Activated naive CD4-positive, alpha-beta T cell treated with Interleukin-2 at 50 U/mL for 16 hours (primary cell): ENCODE measurements at places on chromosomes 13 and 19.
A peak's percentile ranks its signal among the peaks of the same experiment; 100 is the strongest.

GRCh38 chr19:6718741-6719539, 1.5 kb downstream of the C3 start:
- peak; percentile 25 for DNase-seq

DNA sequence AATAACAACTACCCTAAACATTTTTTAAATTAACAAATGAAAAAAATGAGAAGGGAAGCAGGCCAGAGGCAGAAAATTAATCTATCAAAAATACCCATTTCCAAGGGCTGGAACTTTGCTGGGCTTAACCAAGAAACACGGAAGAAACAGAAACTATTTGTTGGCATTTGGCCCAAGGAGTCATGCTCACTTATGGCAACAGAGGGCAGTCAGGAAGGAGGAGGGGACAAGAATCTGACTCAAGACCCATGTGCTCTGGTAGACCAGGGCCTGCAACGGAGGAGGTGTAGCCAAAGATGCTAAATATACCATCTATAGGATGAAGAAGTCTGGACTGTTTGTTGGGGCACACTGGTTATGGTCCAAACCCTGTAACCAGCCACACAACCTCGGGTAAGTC, 496.7 kb downstream of the COG6 start:
- DNase-seq, result no peak

GRCh38 chr19:47391510-47392223, 27.7 kb downstream of the MEIS3 start:
- DNase-seq, result peak; percentile 81

DNA sequence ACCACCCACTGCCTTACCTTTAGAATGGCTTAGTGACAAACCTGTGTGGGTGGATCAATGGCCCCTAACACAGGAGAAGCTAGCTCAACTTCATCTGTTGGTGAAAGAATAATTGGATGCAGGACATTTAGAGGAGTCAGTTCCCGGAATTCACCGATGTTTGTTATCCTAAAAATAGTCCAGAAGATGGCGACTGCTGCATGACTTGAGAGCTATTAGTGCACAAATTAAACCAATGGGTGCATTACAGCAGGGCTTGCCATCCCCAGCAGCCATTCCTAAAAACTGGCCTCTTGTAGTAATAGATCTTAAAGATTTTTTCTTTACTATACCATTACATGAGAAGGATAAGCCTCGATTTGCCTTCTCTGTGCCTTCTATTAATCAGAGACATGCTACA, 46.8 kb upstream of the ZNF726 start:
- no peak for DNase-seq

DNA sequence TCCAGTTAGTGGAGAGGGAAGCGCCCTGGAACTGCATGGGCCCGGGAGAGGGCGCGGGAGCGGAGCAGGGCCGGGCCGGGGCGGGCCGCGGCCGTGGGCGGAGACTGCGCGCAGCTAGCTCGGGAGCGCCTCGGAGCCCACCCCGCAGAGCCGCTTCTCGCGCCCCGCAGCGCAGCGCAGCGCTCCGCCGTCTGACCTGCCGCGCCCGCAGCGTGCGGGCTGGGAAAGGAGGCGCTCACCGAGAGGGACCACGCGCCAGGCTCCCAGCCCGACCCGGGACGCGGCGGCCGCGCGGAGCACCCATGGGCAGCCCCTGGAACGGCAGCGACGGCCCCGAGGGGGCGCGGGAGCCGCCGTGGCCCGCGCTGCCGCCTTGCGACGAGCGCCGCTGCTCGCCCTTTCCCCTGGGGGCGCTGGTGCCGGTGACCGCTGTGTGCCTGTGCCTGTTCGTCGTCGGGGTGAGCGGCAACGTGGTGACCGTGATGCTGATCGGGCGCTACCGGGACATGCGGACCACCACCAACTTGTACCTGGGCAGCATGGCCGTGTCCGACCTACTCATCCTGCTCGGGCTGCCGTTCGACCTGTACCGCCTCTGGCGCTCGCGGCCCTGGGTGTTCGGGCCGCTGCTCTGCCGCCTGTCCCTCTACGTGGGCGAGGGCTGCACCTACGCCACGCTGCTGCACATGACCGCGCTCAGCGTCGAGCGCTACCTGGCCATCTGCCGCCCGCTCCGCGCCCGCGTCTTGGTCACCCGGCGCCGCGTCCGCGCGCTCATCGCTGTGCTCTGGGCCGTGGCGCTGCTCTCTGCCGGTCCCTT, at the start of gene MLNR:
Gene MLNR, plus strand, starts transcription at position 303 of the 820 bp plus-strand sequence. Its CDS starts 0 bp downstream, at position 303.
- DNase-seq, result peak; percentile 53

DNA sequence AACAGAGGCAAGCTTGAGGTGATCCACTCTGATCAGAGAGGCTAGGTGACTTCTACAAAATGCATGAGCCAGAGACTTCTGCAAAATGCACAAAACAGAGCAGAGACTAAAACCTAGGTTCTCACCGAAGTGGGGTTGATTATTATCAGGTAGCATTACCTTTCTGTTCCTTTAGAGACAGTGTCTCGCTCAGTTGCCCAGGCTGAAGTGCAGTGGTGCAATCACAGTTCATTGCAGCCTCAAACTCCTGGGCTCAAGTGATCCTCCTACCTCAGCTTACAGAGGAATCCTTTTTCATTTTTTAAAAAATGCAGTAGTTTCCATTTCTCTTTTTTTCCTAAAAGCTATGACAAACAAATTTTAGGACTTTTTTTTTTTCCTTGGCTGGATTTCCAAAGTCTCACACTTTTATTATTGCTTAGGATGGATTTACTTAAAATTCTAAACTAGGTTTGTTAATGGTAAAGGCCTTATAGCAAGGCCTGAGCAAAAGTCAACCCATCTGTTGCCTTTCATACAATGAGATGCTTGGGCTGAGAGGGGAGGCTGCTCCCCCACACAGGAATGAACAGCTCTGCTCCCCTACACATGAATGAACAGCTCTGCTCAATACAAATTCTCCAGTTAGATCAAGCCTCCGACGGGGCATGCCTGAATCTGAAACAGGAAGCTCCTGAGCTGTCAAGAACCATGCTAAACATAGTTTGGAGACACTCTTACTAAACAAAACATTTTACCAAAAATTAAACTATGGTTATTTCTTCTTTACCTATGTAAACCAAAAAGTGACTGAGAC, 18.8 kb upstream of the TNFRSF19 start:
- no peak for DNase-seq

GRCh38 chr13:60214213-60215055, 50.7 kb upstream of the DIAPH3 start:
- no peak for DNase-seq

DNA sequence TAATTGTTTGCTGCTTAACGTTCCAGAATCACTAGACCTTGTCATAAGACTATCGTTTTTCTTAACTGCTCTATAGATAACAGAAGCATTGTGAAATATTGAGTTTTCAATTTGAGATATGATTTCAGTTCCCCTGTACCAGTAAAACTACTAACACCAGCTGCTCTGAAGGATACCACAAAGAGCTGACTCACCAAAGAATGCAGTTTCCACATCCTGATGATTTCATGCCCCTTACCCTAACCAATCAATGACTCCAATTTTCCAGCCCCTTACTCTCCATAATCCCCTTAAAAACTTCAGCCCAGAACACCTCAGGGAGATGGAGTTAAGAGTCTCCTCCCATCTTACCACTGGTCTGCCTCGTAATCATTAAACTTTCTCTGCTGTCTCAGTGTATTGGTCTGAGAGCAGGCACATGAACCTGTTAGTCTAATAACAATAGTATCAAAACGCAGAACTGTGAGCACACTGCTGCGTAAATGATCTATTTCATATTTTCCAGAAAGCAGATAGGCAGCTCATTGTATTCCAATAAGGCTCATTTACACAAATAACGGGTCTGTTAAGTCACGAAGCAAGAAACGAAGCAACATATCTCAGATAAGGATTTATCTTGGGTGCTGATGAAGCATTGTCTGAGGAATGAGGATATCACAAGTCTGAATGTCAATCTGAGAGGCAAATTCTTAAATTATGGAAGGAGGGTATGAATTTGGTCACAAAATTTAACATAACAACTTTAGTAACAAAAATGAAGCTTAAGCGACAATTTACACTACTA, 14.1 kb upstream of the CCNA1 start:
- DNase-seq, result no peak

GRCh38 chr19:11504502-11505031, 1.1 kb downstream of the ZNF653 start:
- no peak for DNase-seq

DNA sequence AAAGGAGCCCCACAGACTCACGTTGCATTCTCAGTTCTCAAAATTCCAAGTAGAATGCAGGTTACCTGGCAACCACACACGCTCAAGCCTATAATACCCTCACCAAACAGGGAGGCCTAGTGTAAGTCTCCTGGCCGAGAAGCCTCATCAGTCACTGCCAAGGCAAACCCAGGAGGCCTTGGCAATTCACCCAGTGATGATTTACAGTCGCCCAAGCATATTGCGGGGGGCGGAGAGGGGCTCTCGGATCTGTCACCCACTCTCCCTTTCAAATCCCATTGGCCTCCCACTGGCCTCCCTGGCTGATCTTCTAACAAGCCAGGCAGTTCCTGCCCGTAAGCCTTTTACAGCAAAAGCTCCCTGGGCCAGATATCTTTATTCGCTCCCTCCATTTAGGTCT, 1.1 kb downstream of the AKAP8L start:
- DNase-seq, result no peak

- DNase-seq, result no peak
Observed at GRCh38 chr13:51981355-51981754, 29.9 kb downstream of the ATP7B start.

- DNase-seq, result no peak
Observed at GRCh38 chr19:13022859-13023636, 27.8 kb downstream of the NFIX start.

DNA sequence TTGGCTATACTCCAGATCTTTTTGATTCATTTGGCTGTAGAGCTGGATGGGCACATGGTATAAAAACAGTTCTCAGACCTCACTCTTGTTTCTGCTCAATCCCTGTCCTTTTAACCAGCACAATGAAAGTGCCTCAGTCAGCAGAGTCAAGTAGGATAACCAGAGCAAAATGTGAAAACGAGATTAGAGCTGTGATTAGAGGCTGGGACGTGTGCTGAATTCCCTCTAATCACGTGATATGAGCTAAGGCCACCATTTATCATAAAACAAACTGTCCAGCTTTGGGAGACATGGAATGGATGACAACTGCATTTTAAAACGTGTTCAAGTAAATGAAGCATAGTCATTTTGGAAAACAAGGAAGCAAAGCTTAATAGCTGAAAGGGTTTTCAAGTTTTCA, 54.1 kb downstream of the GJA3 start:
- no peak for DNase-seq

DNA sequence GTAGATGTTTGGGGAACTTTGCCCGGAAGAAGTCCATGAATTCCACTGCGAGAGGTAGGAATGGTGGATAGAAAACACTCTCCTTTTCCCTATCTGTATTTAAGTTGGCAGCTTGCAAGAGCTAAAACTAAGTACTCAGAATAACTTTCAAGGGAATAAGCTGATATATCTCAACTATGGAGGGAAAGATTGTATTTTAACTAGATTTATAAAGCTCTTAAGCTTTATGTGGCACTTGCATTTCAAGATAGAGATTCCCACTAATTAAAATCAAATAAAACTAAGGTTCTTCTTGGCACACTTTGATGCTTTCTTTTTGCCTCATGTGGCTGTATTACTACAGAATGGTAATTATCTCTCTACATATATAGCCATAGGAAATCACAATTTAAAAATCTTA, 149.7 kb upstream of the STARD13 start:
- no peak for DNase-seq

DNA sequence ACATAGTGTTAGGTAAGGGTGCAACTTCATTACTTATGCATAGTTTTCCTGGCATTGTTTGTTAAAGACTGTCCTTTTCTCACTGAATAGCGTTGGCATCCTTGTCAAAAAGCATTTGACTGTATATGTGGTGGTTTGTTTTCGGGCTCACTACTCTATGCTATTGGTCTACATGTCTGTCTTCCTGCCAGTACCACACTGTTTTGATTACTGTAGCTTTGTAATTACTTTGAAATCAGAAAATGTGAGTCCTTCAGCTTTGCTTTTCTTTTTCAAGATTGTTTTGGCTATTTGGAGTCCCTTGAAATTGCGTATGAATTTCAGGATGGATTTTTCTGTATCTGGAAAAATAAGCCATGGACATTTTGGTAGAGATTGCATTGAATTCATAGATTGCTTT, 56.0 kb downstream of the IFT88 start:
- no peak for DNase-seq

GRCh38 chr19:2478756-2479555, 3.0 kb downstream of the GADD45B start:
- DNase-seq, result peak; percentile 69
